Retina (tissue), 1 donor: ENCODE measurements at places on chromosomes 11 and 22.

GRCh38 chr11:87296627-87297026, 258.9 kb downstream of the TMEM135 start:
- no peak for DNase-seq

- DNase-seq = no peak
These were observed 26.1 kb downstream of the GLYATL1 start for GRCh38 chr11:58965246-58965985.

DNA sequence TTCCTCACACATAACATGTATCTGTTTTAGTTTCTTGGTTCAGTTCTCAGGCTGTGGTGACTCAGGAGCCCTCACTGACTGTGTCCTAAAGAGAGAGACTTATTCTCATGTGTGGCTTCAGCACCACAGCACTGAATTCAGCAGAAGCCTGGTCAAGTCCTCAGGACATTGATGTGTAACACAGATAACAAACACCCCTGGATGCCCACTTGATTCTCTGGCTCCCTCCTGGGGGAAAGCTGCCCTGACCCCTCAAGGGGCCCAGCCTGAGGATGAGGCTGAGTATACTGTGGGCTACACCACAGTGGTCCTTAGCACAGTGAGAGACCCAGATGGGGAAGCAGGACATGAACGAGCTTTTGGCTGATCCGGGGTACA, 87.2 kb upstream of the VPREB1 start:
- no peak for DNase-seq

DNA sequence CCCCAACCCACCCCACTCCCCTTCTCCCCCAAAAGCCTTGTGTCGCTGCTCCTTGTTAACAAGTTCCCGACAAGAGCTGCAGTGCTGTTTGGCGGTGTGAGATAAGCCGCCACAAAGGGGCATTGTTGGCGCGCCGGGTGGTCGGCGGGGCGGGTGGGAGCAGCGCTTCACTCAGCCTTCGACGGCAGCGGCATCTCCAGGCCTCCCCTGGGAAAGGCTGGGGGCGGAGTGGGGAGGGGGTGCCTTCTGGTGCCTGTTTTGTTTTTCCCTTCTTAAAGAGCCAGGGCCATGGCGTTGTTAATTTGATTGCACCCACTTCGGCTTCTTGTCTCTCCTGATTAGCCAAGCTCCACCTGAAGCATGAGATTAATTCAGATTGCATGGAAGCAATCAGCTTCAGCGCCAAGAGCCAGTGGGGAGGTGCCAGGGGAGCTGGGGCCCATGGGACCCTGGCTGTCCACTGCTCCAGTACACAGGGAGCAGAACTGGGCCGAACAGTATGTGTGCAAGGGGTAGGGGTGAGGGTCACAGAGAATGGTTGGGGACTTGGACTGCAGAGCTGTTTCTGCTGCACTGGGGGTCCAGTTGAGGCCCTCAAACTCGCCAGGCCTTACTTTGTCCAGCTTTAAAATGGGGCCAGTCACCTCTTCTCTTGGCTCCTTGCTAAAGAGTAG, 165.1 kb downstream of the CEP164 start:
- peak; percentile 93 for DNase-seq

- peak; percentile 89 for DNase-seq
These were observed 16.7 kb downstream of the BCL9L start for GRCh38 chr11:118908901-118909618.

GRCh38 chr11:66139817-66140404, 69.8 kb downstream of the PACS1 start:
- no peak for DNase-seq

GRCh38 chr22:39301926-39302325, 17.5 kb downstream of the RPL3 start:
- no peak for DNase-seq

DNA sequence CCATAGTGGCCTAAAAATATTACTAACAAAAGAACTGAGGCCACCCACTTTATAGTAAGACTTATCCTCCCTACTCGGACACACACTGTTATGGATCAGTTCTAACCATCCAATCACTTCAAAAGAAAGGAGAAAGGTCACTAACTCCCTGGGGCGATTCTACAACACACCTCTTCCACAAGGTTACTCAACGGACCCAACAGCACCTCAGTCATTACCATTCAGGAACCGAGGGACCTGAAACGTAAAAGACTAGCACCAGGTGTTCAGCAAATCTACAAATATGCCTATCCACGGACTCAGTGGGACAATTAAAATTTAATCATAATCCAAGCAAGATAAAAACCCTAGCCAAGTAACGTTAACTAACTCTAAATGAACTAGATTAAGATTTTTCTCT, 1.6 kb downstream of the HNRNPUL2 start:
- DNase-seq = no peak

GRCh38 chr11:106329273-106330018, 252.0 kb downstream of the AASDHPPT start:
- DNase-seq = no peak

GRCh38 chr22:43438666-43439347, 27.0 kb downstream of the MPPED1 start:
- DNase-seq = no peak

DNA sequence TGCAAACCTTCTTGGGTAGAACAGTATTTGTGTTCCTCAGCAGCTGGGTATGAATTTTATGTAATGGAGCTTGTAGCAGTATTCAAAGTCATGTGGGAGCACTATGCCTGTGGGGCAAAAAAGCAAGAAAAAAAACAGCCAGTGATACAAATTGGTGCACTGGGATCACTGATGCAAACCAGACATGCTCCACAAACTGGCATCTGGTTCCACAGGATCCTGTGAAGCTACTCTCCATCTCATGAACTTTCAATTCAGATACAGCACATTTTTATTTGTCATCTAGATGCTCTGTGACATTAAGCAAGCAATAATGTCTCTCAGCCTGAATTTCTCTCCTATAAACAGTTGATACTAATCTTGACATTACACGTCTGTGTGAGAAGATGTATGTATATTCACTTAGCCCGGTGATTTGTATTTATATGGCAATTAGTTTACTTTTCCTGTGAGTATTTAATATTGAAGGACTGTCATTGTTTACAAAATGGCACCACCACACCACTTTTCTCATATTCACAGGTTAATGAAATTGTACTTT, 208.5 kb upstream of the GRIA4 start:
- no peak for DNase-seq

- peak; percentile 24 for DNase-seq
These were observed 110.2 kb downstream of the GRIA4 start for GRCh38 chr11:105720096-105720495.

DNA sequence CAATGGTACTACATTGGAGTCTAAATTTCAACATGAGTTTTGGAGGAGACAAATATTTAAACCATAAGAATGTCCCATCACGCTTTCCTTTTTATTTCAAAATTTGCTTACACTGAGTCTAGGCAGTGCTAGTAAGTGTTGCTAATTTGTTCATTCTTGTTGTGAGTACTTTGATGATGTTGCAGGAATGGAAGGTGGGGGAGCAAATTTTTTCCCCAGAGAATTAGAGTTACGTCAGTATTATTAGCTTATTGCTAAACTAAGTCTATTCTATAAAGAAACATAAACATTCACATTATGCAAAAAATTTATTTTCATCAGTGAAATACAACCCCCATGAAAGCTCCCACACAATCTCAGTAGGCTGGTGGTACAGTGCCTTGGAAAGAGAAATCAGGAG, 88.0 kb downstream of the BLID start:
- DNase-seq = no peak

DNA sequence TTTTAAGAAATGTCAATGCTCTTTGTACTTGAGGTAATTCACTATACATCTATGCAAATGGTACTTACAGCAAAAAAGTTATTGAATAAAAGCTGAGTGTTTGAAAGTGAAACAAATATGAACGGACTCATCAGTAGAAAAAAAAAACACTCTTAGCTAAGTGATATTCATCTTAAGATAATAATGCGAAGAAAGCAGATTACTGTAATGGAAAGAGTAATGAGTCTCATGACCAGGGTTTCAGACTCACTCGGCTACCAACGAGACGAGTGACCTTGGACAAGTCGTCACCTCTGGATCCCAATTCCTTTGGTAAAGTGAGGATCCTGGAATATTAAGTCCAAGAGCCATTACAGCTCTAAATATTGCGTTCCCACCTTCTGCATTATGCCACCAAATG, 57.0 kb downstream of the PACSIN2 start:
- DNase-seq = no peak

- peak; percentile 89 for DNase-seq
These were observed 53.8 kb downstream of the ST14 start for GRCh38 chr11:130213143-130213978.

DNA sequence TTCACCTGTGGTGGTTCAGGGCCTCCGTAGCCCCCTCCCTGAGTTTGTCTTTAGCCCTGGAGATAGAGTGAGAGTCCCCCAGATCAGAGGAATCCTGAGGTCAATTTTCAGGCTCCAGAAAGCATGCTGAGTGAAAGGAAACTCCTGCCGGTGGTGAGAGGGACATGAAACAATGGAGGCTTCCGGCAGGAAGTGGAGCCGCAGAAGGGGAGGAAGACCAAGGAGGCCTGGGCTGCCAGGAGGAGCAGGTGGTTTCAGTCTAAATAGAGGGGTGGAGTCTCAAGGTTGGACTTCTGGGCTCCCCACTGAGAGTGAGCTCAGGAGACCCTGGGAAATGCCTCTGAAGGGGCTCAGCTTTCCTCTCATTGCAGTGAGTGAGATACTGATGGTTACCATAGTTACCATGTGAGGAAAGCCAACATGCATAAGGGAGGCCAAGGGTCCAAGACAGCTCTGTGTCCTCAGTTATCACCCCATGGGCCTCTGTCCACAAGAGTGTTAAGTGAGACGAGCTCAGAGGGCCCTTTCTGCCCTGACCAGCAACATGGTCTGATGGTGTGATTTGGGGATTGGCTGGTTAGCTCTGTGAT, 10.7 kb downstream of the SLCO2B1 start:
- no peak for DNase-seq

DNA sequence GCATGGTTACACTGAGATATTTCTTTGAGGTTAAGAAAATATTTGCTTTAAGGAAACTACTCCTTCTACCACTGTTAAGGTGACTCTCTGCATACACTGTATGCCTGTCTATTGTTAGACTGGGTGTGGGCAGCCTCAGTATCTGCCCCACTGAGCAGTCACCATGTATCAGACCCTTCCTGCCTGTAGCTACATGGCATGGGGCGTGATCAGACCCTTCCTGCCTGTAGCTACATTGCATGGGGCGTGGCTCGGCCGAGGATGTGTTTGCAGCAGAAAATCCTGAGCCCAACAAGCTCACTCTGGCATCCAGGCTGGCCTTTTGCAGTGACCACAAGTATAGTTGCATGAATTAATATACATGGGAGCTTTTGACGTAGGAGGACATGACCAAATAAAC, 669.4 kb downstream of the OPCML start:
- DNase-seq = no peak

DNA sequence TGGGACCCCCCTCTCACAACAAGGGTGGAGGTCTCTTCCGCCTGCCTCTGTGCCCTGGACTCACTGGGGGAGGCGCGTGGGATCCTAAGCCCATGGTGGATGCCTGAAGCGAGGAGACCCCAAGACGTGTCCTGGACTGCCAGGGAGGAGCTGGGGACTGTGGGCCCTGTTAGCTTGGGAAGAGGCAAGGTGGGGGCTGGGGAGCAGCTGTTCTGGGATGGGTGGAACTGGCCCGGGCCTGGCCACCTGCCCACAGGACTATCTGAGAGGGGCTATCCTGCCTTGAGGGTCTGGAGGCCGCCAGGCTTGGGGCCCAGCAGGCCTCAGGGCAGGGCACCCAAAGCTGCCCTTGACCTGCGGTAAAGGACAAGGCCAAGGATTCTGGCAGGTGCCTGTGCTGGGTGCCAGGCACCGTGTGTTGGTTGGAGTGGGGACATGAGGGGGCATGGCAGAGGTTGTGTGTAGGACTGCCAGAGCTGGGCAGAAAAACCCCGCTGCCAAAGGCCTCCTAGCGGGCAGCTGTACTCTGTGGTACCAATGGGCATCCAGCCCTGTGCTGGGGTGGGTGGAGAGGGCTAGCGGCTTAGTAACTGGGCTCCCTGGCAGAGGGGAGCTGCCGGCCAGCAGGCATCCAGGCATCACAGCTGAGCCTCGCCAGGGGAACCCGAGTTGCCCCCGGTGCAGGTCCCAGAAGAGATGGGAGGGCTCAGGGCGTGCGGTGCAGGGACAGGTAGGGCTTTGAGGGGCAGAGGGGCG, 670 bp downstream of the LSP1 start:
- DNase-seq = no peak

GRCh38 chr11:61062181-61062930, 39.9 kb upstream of the CD5 start:
- DNase-seq = no peak

DNA sequence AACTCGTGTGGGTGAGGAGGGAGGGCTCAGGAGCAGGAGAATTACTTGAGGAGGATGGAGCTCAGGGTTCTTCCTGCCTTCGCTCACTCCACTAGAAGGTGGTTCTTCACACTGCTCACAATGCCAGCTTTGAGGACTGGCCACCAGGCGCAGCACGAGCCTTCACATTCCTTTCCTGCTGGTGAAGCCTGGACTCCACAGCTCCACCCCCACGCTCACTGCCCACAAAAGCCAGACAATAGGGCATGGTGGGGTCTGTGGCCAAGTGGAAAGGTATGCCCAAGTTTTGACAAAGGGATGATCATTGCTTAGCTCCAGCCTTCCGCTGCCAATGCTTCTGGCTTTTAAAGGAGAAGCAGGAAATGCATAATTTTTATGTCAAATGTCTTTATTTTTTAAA, 58.0 kb upstream of the FADD start:
- DNase-seq = no peak

- no peak for DNase-seq
These were observed 187.0 kb downstream of the ST3GAL4 start for GRCh38 chr11:126542334-126543015.

GRCh38 chr11:1323774-1324173, 14.3 kb upstream of the TOLLIP start:
- no peak for DNase-seq

DNA sequence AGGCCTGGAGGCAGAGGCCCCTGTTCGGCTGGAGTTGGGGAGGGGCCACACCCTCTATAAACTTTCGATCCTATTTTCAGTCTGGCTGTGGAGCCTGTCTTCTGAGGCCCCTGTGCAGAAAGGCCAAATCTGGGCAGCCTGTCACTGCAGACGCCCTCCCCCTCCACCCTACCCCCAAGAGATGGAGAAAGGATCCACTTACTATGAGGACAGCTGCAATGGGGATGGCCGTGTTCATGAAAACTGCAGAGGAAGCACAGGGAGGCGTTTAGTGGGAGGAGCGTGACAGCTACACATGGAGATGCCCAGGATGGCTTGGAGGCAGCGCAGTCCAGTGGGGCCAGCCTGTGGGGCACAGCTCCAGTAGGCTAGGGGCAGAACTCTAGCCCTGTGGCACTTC, 43.5 kb upstream of the KCNJ11 start:
- DNase-seq = no peak

DNA sequence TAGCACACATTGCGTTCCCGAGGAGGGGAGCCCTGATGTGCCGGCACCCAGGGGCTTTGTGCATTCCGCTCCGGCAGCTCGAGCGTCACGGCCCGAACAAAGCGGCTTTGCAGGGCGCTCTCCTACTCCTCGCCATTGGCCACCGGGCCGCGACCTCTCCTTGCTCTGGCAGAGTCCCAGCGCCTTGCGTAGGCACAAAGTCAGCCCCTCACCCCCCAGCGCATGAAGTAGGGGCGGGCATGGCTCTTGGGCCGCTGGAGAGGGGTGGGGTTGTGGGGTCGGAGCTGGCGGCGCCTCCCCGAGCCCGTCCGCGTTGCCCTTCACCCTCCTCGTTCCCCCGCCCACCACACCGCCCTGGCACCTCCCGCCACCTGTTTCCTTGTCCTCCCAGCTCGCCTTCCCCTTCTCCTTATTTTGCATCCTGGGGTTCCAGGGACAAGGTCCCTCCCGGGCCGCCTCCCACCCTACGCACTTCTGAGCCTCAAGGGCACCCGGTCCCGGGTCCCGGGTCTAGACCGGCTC, 753 bp upstream of the PPARA start:
- peak; percentile 71 for DNase-seq

GRCh38 chr22:47174096-47174495, 411.6 kb downstream of the TBC1D22A start:
- DNase-seq = no peak
